ENCODE measurements at places on chromosomes 4 and X.

- DNase-seq, result no peak
Measured at GRCh38 chrX:18701621-18702361, 5.7 kb upstream of the PPEF1 start.

DNA sequence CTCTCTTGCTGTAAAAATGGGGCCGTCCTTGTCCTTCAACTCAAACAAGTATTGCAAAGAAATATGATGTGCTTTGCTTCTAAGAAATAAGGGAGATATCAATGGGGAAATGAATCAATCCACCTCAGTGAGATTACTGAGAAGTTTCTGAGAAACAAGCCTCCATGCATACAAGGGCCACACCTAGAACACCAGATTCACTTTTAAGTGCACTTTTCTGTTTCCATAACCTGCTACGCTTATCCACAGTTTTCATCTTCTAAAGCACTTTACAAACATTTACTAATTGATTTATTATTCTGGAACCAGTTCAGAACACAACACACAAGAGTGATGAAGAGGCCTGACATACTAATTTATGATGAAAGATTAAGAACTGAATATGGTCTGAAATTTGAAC is 54.0 kb upstream of the BOD1L1 start:
- no peak for DNase-seq

- no peak for DNase-seq
Measured at GRCh38 chr4:82798168-82799005, at the start of gene SCD5. TSS of gene SCD5 (minus strand) at chr4:82798796. CDS start at chr4:82798537, 259 bp downstream.

DNA sequence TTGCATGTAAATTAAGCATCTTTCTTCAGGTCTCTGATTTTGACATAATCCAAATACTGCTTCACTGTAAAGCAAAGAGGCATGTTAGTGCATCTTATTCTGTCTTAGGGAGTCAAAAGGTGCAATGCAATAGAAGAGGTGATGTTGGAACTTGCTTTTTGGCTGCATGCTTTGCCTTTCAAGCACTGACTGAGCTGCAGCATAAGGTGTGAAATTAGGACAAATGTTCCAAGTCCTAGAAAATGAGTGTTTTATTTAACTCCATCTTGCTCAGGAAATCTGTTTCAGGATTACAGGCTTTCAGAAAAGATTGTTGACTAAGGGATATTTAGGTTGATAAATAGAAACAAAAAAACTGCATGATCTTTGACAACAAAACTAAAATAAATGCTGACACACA is 30.8 kb downstream of the NAA11 start:
- DNase-seq, result no peak

DNA sequence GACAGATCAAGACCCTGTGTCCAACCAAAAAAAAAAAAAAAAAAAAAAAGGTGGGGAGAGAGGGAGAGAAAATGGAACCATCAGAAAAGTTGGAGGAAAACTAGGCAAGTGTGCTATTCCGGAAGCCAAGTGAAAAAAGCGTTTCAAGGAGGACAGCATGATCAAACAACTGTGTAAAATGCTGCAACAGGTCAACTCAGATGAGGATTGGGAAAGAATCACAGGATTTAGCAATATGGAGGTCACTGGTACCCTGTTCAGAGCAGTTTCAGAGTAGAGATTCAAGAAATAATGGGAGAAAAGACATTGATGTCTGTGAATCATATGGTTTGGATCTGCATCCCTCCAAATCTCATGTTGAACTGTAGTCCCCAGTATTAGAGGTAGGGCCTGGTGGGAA is 47.5 kb downstream of the TIGD4 start:
- DNase-seq, result no peak

GRCh38 chrX:49058794-49059193 is at the start of gene CCDC120:
TSS of gene CCDC120 (plus strand) at chrX:49058999. CDS start at chrX:49062042, 3,043 bp downstream.
- no peak for DNase-seq

DNA sequence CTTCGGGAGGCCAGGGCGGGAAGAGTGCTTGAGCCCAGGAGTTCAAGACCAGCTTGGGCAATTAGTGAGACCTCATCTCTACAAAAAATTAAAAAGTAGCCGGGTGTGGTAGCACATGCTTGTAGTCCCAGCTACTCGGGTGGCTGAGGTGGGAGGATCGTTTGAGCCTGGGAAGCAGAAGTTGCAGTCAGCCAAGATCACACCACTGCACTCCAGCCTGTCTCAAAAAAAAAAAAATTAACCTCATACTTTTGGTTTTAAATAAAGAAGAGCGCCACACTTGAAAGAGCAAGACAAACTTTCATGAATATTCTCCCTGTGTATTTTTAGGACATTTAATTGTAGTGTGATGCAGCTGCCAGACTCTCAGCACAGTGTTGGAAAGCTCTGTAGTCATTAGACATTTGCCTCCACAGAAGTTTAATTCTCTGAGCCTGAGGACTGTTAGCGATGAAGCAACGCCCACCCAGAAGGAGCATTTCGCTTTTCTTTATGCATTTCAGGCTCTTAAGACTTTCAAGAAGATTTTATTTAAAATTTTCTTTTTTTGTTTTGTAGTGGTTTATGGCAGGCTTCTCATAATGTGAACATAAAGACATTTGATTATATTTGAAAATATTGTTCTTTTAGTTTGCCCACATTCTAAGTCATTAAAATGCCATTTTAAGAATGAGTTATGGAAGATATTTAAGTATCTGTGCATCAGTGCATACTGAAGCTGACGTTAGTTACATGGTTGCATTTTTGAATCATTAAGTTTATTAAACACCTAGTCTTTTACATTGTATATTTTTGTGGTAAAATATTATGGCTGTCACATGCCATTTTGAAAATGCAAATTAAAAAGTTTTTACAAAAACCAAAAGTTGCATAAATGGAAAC is 45.8 kb downstream of the DCLK2 start:
- no peak for DNase-seq

DNA sequence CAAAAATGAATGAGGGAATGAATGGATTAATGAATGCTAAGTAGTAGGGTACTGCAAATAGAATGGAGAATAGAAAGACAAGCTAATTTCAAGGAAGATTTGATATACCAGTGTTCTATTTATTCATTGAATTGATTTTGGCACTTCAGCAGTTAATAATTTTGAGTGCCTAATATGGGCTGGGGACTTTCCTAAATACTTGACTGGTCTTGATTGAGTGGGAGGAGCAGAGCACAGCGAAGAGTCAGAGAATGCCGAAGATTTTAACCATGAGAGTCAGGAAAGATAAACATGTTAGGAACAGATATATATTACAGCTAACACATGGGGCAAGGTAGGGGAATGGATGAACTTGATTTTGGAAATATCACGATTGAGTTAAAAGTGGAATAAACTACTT is 10.6 kb downstream of the IL15 start:
- DNase-seq, result no peak

DNA sequence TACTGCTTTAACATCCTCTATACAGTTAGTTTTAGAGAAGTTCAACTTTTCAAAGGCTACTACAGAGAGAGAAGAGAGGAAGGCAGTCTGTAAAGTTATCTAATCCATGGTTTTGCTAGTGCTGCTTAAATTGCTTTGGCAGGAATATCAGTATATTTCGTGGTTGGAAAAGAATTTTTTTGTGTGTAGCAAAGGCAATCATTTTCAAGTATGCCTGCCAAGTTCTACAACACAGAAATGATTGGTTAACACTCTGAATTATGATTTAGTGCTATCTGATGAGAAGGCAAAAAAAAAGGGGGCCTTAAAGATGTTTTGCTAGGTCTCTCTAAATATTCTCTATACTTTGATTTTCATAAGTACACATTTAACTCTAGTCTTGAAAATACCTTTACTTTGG is 133.1 kb downstream of the JADE1 start:
- no peak for DNase-seq

DNA sequence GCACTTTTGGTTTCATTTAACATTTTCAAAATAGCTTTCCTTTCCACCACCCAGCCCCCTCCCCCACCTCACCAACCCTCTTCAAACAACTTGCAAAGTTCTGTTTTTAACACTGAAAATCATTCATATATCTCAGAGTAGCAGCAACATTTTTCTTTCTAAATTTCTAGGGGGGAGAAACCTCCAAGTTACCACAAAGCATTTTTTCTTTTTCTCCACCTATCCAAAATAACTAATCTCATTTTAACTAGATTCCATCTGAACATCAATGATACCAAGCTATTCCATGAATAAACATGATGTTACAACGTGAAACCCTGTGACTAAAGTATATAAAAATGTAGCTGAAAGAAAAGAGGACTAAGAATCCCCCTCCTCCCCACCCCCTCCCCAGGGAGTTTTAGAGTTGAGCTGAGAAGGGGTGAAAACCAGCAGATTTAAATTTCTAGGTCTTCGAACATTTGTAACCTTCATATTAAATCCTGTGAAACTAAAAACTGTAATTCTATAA is 5.2 kb downstream of the LDB2 start:
- DNase-seq, result no peak

GRCh38 chr4:673349-674091 is 556 bp downstream of the ATP5ME start:
- no peak for DNase-seq

DNA sequence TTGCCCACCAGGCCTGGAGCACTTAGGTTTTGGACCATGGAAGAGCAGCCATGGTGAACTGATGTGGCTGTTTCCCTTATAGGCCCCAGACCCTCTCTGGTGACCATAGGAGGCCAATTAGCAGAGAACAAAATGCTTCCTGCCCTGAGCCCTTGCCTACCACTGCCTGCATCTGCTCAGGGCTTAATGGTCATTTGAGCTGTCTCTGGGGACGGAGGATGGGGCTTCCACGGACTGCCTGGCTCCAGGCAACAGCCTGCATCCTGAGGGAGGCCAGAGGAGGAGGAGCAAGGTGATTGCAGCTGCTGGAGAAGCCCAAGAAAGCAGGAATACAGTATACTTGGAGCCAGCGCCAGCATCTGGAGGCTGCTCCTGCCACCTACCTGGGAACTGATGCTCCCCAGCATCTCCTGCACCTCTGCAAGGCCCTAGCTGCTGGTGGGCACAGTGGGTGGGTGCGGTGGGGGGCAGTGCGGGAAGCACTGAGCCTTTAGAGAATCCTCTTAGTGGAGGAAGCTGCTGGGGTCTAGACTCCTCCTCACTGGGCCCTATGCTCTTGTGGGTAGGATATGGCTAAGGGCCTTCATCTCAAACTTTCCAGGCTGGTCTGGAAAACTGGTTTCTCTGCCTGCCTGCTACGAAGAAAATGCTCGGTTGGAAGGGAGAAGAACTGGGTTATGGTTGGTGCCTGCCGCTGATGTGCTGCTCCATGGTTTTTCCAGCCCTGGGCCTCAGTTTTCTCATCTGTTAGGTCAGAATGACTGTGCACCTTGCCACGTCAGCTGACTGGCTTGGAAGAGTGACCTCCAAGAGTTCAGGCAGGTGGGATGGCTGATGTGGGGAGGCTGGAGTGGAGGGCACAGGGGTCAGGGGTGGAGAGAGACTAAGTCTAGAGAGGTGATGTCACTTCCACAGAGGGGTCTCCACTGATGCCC is 158.8 kb upstream of the PJA1 start:
- DNase-seq, result no peak

DNA sequence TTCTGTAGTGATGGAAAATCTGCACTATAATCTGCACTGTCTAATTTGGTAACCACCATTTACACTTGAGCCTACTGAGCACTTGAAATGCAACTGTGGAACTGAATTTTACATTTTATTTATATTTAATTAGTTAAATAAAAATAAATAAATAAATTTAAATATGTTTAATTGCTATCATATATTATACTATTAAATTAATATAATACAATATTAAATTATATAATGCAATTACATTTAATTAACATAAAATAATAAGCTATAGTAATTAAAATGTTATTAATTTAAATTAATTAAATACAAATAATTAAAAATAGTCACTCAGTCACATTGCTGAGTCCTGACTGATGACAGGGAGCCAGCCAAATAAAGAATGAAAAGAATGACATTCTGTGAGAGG is 170.2 kb upstream of the F9 start:
- DNase-seq, result no peak

- no peak for DNase-seq
Measured at GRCh38 chr4:12928751-12929150, 555.4 kb downstream of the RAB28 start.

DNA sequence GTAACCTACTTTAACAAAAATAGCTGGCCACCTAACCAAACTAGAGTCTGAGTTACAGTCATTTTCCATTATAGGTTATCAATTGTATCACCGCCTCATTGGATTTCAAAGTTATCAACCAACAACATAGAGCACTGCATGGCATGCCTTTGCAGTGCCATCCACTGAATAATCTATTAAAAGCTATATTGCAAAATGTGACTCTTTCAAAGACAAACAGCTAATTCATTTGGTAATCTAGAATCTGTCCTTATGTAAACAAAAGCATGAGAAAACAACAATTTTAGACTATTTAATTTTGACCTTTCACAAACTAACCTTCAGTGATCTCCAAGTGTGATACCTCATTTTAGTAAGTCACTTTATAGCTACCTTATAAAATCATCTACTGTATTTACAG is 144.2 kb upstream of the SH3RF1 start:
- no peak for DNase-seq

GRCh38 chr4:20326977-20327376 is 75.3 kb downstream of the SLIT2 start:
- no peak for DNase-seq

- DNase-seq, result no peak
Measured at GRCh38 chr4:56155432-56155831, 206.7 kb downstream of the CEP135 start.

DNA sequence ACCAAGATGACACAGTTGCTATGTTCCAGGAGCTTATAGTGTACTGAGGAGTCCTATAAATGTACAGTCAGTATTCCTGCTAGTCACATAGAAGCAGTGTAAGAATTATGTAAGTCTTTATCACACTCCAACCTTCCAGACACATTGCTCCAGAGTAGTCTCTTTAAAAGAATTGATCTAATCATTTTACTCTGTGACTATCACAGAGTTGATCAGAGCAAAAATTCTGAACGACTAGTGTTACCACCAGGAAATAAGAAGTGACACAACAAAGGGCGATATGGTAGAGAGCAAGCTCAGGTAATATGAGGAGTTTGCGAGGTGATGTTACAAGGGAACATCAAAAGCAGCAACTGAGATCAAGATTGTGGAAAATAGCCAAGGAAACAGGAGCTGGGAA is 9.0 kb upstream of the HPF1 start:
- DNase-seq, result no peak

- DNase-seq, result no peak
Measured at GRCh38 chr4:77155631-77156452, 1.2 kb upstream of the CCNG2 start.

GRCh38 chrX:1821846-1822245 is 207.0 kb downstream of the ASMT start:
- no peak for DNase-seq

Data from cortex of kidney (tissue), 1 donor.